ENCODE measurements at places on chromosomes 1 and 21.

- DNase-seq = no peak
Observed at GRCh38 chr1:158893654-158894053, 37.7 kb upstream of the PYHIN1 start.

DNA sequence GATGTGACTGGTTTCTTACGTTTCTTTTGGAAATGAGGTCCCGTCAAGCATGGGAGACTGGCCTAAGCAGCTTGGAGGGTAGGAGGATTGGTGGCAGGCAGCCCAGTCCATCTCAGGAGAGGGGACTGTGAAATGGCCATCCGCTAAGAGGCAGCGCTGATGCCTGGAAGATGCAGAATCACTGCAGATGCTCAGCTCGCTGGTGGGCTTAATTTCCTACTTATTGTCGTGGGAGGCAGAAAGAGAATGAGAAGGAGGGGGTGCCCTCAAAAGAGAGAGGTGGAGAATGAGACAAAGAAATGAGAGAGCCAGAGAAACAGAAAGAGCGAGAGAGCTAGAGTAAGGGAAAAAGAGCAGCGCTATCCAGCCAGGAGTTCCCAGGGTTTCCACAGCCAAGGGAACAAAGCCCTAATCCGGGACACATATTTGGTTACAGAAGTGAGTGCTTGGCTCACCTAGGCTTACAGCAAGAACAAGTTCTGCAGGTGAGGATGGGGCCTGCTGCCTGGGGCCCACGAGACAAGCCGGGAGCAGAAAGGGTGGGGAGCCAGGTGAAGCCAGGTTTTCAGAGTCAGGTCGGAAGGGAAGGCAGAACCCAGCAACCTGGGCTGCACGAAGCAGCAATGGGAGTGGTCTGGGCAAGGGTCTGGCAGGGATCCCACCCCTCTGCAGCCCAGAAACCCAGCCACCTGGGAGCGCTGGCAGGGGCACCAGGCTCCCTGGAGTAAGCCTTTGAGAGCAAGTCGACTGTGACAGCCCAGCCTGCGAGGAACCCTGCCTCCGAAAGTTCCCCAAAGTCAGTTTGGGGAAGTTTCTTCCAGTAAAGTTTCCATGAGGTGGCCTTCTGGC, 5.8 kb downstream of the ECE1 start:
- DNase-seq = no peak

- peak; percentile 74 for DNase-seq
Observed at GRCh38 chr1:40848530-40849189, 13.5 kb downstream of the CITED4 start.

- DNase-seq = no peak
Observed at GRCh38 chr1:11784993-11785769, 20.6 kb downstream of the MTHFR start.

GRCh38 chr21:45990049-45990711, 8.6 kb downstream of the COL6A1 start:
- no peak for DNase-seq

DNA sequence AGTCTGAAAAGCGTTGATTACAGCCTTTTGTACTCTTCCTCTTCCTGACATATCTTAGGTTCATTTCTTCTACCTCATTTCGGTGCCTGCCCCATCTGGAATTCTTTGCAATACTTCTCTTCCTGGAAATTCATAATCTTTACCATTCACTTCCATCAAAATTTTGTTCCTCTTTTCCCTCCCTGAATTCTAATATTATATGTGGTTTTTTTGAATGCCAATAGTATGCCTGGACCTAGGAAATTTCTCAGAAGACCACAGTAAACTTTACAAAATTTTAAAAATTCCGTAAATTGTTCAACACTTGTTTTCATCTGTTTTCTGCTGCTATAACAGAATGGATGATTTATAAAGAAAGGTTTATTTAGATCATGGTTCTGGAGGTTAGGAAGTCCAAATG, 76.8 kb downstream of the MAP3K7CL start:
- no peak for DNase-seq

- peak; percentile 8 for DNase-seq
Observed at GRCh38 chr21:46636550-46637285, 1.2 kb downstream of the PRMT2 start.

- peak; percentile 91 for DNase-seq
Observed at GRCh38 chr1:150507912-150508864, at the start of gene ECM1. TSS of gene ECM1 (plus strand) at chr1:150508109. CDS start at chr1:150508210, 101 bp downstream.

- no peak for DNase-seq
Observed at GRCh38 chr1:31617916-31618746, 642 bp downstream of the HCRTR1 start.

- DNase-seq = no peak
Observed at GRCh38 chr1:10832703-10833102, 36.3 kb upstream of the CASZ1 start.

DNA sequence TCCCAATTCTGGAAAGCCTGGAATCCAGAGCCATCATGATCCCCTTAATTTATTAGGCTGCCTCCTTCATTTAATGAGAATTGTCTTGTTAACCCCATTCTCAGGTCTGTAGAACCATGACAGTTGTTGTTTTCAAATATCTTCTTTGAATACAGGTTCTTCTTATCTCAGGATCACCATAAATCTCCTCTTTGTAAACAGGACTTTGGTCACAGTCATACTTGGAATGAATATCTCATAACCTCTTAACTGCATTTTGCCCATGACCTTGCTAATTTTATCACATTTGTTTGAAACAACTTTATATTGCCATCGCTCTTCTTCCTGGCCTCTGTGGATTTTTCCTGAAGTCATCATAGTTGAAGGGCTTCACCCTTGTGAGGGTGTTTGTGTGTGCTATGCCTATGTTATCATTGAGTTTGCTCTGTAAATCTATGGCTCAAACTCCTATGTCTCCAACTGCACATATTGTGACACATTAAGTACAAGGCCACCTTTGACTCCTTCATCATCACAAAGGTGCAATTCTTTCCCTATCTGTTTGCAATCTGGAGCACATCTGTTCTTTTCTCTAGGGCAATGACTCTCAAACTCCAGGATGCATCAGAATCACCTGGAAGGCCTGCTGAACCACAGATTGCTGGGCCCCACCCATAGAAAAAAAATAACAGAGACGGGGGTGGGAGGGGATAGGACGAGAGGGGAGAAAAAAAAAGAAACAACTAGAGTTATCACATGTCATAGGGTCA, 54.2 kb downstream of the FCRL5 start:
- no peak for DNase-seq

- no peak for DNase-seq
Observed at GRCh38 chr1:227778401-227778947, 37.0 kb upstream of the PRSS38 start.

- no peak for DNase-seq
Observed at GRCh38 chr1:22210636-22211035, 67.7 kb upstream of the WNT4 start.

- no peak for DNase-seq
Observed at GRCh38 chr1:37262439-37263170, 211.8 kb upstream of the ZC3H12A start.

GRCh38 chr1:117015724-117016123, 14.2 kb downstream of the CD101 start:
- no peak for DNase-seq

- no peak for DNase-seq
Observed at GRCh38 chr1:91604632-91605031, 104.0 kb downstream of the CDC7 start.

- no peak for DNase-seq
Observed at GRCh38 chr1:106249365-106249764, 807.1 kb upstream of the PRMT6 start.

GRCh38 chr1:77347646-77348045, 65.8 kb downstream of the AK5 start:
- DNase-seq = peak; percentile 79

- no peak for DNase-seq
Observed at GRCh38 chr1:243942196-243943150, 92.4 kb upstream of the AKT3 start.

DNA sequence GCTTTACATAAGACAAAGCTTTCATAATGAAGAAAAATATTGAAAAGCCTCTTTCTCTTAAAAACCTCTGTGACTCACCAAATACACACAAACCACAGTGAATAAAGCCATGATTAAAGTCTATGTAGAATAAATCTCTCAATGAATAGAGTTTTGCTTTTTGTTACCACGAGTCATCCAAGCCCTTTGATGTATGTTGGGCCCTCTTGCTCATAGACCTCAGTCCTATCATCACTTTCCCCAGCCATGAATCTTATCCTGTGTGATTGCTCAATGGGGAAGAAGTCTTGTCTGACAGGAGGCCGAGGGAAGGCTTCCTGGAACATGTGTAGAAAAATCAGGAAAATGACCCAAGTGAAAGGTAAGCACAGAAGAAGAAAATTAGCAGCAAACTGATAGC, 60.8 kb downstream of the NGF start:
- DNase-seq = no peak

Measured in RKO (cell line).